ENCODE measurements at places on chromosomes 6 and 20.

DNA sequence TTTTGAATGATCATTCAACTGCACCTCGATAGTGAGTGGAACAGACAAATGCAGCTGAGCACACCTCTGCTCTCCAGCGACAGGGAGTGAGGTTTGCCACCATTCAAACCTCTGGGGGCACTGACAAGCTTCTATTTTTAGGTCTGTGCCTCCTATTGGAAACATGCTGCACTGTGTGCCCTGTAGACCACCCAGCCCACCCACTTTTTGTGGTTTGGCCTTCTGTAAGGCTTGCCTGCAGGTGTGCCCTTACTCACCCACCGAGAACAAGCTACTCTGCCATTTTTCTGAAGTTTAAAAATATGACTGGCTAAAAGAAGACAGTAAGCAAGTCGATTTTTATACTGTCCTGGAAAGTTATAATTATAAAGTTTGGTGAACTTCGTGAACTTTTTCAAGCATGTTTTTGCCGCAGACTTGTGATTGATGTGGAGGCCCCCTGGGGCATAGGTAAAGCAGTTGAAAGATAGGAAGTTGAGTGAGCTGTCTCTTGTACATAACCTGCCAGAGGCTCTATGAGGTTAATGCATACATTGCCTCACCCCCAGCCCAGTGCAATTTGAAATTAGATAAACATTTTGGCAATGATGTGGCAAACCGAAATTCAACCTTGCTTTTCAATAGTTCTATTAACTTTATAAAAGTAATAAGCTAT lies 53.8 kb downstream of the ADGRG6 start:
- no peak for DNase-seq

GRCh38 chr6:164246082-164246481 lies 831.6 kb downstream of the QKI start:
- no peak for DNase-seq

DNA sequence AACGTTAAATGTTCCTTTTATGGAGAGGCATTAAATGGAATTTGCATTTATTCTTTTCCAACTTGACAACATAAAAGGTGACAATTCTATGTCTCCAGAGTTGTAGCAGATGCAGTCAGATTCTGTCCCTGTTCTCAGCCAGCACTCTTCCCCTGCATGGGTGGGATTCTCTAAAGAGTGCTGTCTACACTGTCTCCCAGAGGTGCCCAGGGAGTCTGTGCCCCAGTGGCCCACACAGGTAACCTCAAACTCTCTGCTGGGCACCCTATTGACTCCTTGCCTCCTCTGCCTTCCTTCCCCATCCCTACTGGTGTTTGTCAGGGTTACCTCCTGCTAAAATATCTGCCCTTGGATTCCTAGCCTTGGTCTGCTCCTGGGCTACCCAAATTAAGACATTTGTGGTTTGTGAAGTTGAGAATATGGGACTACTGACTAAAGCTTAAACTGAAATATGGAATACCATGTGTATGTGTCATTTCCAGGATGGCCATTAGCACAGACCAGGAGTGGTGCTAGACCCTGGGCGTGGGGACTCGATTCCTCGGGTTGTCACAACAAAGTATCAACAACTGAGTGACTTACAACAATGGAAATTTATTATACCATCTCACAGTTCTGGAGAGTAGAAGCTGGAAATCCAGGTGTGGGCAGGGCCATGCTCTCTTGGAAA lies 284.7 kb downstream of the CDH26 start:
- DNase-seq, result no peak

GRCh38 chr20:63446216-63447024 lies 26.0 kb downstream of the KCNQ2 start:
- DNase-seq, result no peak

DNA sequence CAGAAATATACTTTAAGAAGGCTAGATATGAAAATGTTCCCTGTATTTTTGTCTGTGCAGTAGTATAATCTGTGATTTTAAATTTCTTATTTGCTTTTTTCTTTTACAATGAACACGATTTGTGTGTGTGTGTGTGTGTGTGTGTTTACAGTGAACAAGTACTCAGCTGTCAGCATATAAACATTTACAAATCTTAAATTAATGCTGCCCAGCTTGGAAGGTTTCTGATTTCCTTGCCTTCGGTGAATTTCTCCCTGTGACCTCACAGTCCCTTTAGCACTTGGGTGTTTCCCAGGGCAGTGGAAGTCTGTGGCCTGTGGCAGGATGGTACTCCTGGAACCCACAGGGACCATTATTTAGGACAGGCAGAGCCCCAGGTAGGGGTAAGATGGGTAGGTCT lies 37.6 kb downstream of the TXLNB start:
- DNase-seq, result no peak

GRCh38 chr6:151402228-151402627 lies 10.9 kb upstream of the ZBTB2 start:
- DNase-seq, result no peak

DNA sequence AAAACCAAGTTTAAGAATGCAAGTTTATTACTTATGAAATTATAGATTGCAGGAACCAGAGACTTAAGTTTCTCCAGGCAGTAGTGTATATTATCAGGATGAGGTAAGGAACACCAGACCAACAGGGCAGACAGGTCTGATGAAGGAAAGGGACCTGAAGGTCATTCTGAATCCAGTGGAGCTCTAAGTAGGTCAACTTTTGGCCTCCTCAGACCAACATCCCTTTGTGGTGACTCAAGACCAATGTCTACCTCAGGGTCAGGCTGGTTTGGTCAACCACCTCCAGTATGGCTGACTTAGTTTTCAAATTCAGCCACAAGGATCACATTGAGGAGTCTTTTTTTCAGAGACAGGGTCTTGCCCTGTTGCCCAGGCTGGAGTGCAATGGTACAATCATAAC lies 38.7 kb upstream of the TFAP2A start:
- no peak for DNase-seq

DNA sequence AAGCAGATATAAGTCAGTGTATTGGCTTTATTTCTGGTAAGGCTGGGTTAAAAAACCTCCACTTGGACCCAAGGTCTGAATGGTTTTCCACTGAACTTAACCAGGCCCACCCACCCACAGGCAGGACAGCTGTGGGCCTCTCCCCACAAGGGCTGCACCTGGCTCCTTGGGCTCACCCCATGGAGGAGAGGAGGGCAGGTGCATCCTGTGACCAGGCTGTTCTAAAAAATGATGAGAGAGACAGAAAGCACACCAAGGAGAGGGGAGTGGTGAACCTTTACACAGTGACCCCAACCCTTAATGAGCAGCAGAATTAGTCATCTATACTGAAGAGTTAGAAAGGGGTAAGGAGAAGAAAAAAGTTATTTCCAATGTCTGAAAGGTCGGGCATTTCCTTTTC lies 34.5 kb upstream of the DUSP22 start:
- no peak for DNase-seq

DNA sequence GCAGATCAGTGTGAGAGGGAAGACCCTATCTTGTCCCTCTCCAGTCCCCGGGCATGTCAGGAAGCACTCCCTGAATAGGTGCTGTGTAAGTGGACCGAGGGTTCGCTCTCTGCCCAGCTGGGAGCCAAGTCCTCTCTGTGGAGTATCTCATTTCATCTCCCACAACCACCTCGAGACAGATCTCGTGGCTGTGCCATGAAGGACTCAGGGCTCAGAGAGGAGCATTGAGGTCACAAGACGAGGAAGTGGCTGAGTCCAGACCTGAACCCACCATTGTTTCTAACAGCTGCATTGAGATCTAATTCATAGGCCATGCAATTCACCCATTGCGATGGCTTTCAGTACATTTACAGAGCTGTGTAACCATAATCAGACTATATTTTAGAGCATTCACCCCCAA lies 34.7 kb upstream of the STX16 start:
- no peak for DNase-seq

DNA sequence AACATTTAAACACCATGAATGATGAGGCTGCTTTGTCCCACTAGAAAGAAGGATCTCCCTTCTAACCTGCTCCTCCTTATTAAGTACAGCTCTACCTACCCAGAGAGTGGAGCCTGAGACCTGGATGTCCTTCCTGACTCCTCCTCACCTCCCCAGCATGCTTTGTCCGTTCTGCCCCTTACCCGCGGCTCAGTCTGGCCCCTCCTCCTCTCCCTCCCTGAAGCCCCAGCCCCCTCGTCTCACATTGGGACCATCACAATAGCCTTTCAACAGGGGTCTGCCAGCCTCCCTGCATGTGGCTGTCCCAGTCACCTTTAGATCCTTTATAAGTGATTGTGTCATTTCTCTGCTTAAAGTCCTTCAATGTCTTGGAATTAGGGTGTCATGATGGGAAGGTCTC lies 72.5 kb downstream of the DZANK1 start:
- DNase-seq, result no peak

GRCh38 chr20:15547119-15547518 lies 1026.1 kb downstream of the KIF16B start:
- no peak for DNase-seq

GRCh38 chr6:166346449-166346848 lies 4.1 kb upstream of the SFT2D1 start:
- DNase-seq, result no peak

DNA sequence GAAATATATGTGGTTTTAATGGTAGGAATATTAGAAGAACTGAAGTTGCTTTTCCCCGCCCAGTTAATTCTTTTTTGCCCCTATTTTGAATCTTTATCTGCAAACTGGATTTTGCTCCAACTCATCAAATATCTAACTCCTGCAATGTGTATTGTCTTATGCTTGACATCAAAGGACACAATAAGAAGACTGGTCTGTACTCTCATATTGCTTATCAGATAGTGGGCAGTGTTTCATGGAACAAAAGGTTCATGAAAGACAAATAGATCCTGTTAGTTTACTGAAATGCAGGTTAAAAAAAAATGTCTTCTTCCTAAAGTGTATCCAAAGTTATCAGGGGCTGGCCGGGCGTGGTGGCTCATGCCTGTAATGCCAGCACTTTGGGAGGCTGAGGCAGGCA lies 27.7 kb upstream of the GTF3C6 start:
- DNase-seq, result no peak

- peak; percentile 48 for DNase-seq
These were observed 1.0 kb upstream of the SPATA2 start for GRCh38 chr20:49916146-49917002.

GRCh38 chr6:135334169-135334568 lies 153.1 kb downstream of the MYB start:
- DNase-seq, result no peak

DNA sequence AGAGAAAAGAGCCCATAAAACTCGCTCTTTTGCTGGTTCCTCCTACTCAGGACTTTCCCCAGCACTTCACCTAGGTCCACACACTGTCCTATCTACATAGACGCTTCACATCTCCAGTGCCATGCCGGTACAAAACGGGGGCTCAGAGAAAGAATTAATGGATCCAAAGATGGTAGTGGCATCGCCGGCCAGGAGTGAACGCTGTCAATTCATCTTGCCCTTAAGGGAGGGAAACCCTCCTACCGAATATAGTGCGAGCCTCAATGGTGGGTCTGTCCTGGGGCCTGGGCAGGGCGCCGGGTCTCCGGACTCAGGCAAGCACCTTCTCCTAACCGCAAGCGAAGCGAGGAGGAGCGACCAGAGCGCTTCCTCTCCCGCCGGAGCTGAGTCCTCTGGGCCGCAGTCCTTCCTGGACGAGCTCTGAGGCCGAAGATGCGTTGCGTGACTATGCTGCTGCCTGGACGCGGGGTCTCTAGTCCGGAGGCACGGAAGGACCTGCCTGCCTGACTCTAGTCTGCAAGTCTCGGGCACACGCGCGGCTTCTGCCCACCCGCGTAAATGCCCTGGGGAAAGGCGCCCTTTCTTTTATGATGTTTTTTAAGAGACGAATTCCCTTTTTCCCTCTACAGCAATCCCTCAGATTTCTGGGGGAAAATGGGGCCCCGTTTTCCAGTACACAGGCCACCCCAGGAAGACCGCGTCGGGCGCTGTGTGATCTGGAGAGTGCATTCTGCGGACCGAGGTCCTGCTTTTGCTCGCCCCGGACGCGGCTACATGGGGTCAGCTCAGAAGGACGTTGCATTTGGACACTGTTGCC lies 100.1 kb upstream of the PRDM1 start:
- no peak for DNase-seq

DNA sequence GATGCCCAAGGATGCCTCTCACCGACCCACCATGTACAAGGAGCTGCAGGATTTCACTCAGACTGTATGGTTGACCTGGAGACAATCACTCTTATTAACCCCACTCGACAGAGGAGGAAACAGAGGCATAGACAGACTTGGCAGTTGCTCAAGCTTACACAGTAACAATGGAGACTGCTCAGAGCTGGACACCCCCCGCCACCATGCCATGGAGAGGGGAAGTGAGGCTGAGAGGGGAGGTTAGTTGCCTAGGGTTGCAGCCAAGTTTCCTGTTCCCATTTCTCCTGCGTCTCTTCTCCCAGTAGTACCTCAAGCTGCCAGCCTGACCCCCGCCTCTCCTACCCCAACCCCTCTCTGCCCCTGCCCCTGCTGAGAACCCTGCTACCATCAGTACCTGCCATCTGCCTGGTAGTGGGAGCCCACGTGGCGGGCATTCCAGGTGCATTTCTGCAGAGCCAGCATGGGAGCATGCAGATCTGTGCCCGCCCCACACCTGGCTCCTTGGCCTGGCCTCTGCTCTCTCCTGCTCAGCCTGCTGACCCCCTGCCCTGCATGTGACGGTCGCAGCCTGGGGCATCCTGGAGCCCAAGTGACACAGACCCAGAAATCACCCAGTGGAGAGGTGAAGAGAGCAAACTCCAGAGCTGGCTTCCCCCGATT lies 157.7 kb downstream of the PREX1 start:
- DNase-seq, result no peak

DNA sequence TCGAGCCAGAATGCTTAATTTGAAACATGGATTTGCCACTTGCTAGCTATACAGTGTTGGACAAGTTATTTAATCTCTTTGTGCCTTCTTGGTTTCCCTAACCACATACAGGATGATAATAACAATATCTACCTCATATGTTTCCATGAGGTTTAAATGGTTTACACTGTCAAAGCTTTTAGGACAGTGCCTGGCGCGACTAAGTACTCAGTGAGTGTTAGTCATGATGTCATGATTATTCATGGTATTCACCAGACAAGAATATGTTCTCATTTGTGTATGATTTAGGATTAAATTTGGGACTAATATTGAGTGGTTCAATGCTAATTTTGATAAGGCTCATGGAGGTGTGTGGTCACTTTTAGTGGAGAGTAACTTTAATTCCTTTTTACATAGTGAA lies 167.4 kb downstream of the EYA4 start:
- DNase-seq, result no peak

- no peak for DNase-seq
These were observed 15.1 kb upstream of the SNRPB start for GRCh38 chr20:2485661-2486060.

- no peak for DNase-seq
These were observed 3.2 kb downstream of the SLC17A9 start for GRCh38 chr20:62955519-62956386.

Measured in SK-N-DZ (cell line).